T-helper 2 cell (primary cell): ENCODE measurements at places on chromosomes 16 and 17.

GRCh38 chr16:25868706-25869370 lies 177.1 kb downstream of the HS3ST4 start:
- DNase-seq, result no peak

- DNase-seq, result peak; percentile 85
These were observed 68.8 kb downstream of the AMFR start for GRCh38 chr16:56356276-56357240.

DNA sequence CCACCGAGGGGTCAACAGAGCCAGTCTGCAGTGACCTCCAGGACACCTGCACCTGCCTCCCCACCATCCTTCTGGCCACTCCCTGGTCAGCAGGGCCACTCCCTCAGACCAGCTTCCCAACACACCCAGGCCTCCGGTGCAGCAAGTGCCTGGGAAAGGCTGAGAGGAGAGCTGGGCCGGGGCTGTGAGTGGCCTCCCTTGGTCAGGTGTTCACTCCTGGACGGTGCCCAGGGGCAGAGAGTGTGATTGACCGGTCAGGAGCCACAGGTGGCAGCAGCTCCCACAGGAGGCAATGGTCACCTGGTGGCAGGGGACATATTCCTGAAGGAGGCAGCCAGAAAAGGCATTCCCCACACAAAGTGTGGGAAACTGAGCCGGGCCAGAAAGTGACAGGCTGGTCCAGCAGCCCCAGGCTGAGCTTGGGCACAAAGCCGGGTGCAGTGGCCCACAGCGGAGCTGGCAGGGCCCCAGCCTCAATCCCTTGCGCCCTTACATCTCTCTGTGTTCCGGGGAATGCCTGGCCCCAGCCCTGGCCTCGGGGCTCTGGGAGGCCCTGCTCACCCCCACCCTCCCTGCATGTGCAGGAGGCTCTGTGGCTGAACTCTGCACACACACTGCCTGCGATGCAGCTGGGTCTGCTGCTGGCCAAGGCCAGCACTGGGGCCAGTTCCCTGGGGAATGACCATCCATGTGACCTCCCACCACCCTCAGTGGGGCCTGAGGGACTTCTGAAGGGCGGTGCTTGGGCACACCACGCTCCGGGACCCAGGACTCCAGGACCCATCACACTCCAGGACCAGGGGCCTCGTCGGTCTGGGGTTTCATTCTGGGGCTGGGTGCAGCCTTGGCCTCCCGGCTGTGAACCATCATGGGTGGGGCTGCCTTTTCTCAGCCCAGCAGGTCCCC lies 1.2 kb upstream of the C17orf99 start:
- no peak for DNase-seq

DNA sequence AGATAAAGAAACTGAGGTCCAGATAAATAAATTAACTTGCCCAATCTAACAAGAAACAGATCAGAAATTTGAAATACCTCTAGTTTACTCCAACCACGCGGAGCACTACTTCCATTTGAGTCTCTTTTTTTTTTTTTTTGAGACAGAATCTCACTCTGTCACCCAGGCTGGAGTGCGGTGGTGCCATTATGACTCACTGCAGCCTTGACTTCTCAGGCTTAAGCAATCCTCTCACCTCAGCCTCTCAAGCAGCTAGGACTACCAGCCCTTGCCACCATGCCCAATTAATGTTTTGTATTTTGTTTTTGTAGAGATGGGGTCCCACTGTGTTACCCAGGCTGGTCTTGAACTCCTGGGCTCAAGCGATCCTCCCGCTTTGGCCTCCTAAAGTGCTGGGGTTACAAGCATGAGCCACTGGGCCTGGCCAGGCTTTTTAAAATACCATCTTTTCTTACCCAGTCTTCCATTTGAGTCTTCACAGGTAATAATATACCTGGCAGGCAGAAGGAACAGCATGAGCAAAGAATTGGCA lies 3.3 kb upstream of the NACA2 start:
- DNase-seq, result no peak

DNA sequence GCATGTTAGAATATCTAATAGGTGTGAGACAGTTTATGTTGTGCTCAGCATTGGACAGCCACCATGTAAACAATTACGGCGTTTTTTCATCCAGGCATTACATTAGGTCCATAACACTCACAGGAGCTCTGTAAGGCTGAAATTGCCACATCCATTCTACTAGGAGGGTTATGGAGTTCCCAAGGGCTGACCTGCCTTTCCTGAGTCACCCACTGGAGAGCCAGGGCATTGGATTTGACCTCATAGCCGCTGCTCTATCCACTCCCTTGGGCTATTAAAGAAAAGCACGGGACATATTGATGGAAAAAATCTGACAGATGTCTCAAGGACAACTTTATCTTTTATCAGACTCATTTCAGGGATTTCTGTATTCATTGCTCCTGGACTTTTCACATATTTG lies 306.3 kb upstream of the HSBP1 start:
- no peak for DNase-seq

DNA sequence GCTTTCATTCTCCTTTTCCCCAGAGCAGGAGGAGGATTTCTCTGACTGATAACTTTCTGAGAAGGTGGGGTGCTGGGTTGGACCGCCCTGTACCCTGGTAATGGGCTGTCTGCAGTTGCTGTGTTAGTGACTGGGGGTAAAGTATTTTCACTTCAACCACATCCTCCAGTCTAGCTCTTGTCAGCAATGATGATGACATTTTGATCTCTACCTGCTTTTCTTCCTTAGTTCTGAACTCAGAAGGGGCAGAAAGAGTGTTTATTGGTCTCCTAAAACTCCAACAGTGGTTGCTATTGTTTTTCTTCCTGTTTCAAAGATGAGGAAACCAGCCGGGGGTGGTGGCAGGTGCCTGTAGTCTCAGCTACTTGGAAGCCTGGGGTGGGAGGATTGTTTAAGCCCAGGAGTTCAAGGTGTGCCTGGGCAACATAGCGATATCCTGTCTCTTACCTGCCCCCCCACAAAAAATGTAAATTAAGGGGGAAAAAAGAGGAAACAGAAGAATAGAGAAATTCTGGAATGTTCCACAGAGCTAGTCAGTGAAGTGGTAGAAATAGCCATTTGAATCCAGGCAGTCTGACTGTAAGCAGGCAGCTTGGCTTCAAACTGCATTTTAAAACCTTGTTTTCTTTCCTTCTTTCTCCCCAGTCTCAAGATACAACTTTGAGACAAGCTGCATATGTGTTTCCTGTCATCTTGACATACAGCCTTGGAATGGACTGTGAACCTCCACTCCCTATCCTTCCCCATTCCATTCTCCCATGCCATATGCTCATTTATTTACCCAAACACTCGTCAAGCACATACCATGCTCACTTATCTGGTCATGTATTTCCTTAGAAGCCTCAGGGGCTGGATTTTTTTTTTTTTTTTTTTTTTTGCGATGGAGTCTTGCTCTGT lies 3.3 kb upstream of the N4BP1 start:
- DNase-seq, result no peak

GRCh38 chr17:69679829-69680228 lies 265.3 kb downstream of the MAP2K6 start:
- DNase-seq, result no peak

GRCh38 chr17:64103391-64104364 lies 26.3 kb downstream of the ERN1 start:
- DNase-seq, result no peak

- peak; percentile 52 for DNase-seq
These were observed 12.6 kb downstream of the THRA start for GRCh38 chr17:40075201-40075941.

DNA sequence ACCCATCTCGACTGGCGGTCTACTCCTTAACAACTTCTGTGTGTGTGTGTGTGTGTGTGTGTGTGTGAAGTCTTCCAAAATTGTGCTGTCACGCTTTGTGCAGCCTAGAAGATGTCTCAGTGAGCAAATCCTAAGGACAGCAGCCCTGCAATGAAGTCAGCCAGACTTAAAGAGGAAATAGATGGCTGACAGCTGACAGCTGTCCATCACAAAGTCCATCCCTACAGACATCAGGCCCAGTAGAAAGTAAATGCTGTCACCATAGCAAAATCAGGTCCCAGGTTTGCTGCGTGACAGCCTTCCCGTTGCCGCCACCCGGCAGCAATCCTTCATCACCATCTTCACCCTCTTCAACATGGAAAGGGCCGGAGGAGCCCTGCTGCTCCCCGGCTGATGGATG lies 416.0 kb downstream of the SOX9 start:
- no peak for DNase-seq

DNA sequence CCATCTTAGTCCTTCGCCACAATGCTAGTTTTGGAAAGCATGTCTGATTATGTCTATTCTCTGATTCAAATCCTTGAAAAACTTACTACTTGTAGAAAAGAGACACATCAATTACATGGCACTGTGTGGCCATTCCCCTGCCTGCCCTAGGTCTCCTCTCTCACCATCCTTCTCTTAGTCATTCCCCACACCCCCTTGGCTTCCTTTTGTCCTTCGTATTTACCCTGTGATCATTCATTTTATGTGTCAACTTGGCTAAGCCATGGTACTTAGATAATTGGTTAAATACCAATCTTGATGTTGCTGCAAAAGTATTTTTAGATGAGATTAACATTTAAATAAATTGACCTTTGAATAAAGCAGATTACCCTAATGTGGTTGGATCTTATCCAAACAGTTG lies 122.9 kb upstream of the CDH11 start:
- no peak for DNase-seq

DNA sequence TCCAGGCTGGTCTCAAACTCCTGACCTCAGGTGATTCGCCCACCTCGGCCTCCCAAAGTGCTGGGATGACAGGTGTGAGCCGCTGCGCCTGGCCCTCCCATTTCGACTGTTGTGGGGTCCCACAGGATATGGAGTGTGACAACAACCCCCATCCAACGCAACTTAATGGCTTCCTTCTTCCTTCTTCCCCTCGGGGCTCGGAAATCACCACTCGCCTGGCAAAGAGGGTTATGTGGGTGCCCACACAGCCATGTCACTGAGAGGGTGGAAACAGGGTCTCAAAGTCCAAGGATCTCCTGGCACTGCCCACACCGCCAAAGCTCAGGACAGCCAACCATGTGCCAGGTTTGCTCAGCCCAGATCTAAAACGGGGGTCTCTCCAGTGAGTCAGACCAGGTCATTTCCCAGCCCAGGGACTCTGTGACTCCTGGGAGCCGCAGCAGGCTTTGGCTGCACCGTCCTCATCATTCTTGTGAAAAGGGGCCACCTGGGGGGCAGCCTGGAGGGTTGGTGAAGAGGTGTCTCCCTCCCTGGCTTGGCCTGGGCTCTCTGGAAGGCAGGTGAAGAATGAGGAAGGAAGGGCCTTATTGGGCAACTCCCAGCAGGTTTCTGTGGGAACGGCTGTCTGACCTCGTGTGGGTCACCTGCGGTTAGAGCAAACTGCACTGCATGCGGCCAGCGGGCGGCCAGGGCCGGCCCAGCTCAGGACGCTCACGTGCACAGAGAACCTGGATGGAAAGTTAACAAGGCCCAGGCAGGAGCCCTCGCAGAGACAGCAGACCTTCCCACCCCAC lies 25.3 kb upstream of the LITAF start:
- no peak for DNase-seq

GRCh38 chr16:54780266-54780665 lies 150.4 kb upstream of the IRX5 start:
- DNase-seq, result no peak

GRCh38 chr16:8481810-8482209 lies 108.5 kb downstream of the TMEM114 start:
- DNase-seq, result no peak

DNA sequence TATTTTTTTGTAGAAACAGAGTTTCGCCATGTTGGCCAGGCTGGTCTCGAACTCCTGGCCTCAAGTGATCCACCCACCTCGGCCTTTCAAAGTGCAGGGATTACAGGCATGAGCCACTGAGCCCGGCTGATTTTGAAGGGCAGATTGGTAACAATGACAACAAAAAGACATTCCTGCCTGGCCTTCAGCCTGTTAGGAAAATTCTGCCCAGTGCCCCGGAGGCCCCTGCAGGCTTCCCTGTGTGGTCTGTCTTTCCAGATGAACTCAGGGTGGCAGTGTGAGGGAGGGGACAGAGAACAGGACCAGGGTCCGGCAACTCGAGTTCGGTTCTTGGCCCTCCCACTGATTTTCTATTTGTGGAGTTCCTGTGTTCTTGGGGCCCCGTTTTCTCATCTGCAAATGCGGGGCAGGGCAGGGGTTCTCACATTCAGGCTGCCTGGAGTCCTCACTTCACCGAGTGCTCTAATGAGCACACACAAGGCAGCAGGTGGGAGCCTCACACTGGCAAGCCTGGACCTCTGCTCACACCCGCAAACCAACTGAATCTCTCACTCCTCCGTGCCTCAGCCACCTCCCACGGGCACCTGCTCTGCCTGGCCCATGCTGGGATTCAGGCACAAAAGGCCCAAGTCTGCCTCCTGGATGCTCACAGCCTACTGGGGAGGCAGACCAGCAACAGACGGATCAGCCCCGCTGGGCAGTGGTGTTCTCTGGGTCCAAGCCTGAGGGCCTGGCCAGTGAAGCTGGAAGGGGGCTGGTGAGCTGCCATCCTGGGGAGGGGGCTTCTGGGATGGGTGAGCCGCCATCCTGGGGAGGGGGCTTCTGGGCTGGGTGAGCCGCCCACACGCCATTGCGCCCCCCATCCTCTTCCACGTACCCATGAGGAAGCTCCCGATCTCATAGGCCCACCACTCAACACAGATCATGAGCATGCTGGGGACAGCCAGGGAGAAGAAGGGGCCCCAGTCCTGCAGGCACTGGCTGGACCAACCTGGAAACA lies 10.3 kb downstream of the SLC47A2 start:
- DNase-seq, result no peak

DNA sequence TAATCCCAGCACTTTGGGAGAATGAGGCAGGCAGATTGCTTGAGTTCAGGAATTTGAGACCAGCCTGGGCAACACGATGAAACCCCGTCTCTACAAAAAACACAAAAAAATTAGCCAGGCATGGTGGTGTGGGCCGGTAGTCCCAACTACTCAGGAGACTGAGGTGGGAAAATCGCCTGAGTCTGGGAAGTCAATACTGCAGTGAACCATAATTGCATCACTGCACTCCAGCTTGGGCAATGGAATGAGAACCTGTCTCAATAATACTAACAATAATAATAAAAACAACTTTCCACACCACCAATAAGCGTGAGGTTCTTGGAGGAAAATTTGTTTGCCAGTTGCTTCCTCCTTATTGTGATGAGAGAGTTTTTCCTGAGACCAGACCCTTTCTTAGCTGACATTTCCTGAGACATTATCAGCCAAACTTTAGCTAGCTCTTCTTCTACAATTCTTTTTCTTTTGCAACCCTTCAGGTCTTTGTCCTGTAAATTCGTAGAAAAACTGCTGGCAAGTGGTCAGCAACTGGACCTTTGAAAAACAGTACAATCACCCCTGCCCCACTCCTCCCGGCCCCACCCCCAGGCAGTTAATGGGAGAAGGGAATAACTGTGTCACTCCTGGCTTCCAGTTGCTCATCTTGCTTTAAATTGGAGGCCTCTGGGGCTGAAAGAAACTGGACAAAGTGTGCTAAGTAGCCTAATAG lies 3.5 kb upstream of the EZH1 start:
- DNase-seq, result no peak

- DNase-seq, result no peak
These were observed 4.9 kb downstream of the MYLK3 start for GRCh38 chr16:46743232-46743719.

GRCh38 chr17:28635506-28635905 lies 9.5 kb downstream of the BLTP2 start:
- DNase-seq, result no peak

DNA sequence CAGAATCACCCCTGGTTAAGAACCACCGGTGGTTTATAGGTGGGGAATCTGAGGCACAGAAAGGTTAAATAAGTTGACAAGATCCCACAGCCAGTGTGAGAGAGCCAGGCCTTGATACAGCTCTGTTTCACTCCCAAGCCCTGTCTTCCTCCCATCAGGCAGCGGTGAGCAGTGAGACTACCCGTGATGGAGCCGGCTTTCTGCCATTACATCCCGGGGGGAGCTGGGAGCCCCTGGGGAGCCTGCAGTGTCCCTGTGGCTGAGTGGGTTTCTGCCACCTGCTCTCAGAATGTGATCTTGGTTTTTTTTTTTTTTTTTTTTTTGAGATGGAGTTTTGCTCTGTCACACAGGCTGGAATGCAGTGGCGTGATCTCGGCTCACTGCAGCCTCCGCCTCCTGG lies 66.4 kb downstream of the ABCC1 start:
- DNase-seq, result no peak
